M059J (cell line): ENCODE measurements at places on chromosomes 2 and 18. TPM values are rescaled to one million over a fixed set of nuclear protein-coding genes. Genes with fewer than 3 reads are reported as not detected.

Gene IL36A
- not detected in 2 replicates for total RNA-seq

Gene HOXD11
- total RNA-seq, result 14.3 and 16.9 TPM in 2 replicates

Gene ELOA2
- total RNA-seq, result not detected in 2 replicates

Gene TMEM37
- total RNA-seq, result not detected in 2 replicates

Gene ATG9A
- 61.5 and 73.3 TPM in 2 replicates for total RNA-seq

Gene HAT1
- 99.6 and 151 TPM in 2 replicates for total RNA-seq

Gene FABP1
- total RNA-seq, result not detected in 2 replicates

Gene FARSB
- total RNA-seq, result 27.4 and 32.3 TPM in 2 replicates

Gene WDCP
- total RNA-seq, result 12.1 and 12.8 TPM in 2 replicates

Gene HRH4
- not detected in 2 replicates for total RNA-seq

Gene SLC4A1AP
- 19.8 and 35.1 TPM in 2 replicates for total RNA-seq

Gene ZSWIM2
- not detected in 2 replicates for total RNA-seq

Gene CCDC88A
- total RNA-seq, result 31.0 and 33.9 TPM in 2 replicates

Gene AP1S3
- total RNA-seq, result 3.0 and 5.4 TPM in 2 replicates

Gene MLPH
- total RNA-seq, result 50.7 and 68.8 TPM in 2 replicates

Gene IL1RL1
- total RNA-seq, result not detected in 2 replicates

Gene C1GALT1C1L
- 0.89 and 2.4 TPM in 2 replicates for total RNA-seq

Gene LIMS3
- total RNA-seq, result 0.17 and 2.3 TPM in 2 replicates

Gene SGPP2
- total RNA-seq, result 0.05 TPM in 1 of 2 replicates, not detected in the other
